Coronary artery (tissue), 2 donors: ENCODE measurements at places on chromosomes 13 and 19.

DNA sequence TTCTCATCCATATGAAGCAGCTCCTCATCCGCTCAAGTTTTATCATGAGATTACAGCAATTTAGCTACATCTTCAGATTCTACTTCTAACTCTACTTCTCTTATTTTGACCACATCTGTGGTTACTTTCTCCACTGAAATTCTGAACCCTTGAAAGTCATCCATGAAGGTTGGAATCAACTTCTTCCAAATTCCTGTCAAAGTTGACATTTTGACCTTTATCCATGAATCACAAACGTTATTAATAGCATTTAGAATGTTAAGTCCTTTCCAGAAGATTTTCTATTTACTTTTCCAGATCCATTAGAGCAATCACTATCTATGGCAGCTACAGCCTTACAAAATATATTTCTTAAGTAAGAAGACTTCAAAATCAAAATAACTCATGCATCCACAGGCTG is 421.7 kb upstream of the GPC6 start:
- no peak for DNase-seq

GRCh38 chr19:15337202-15337601 is 4.9 kb upstream of the BRD4 start:
- DNase-seq, result no peak

DNA sequence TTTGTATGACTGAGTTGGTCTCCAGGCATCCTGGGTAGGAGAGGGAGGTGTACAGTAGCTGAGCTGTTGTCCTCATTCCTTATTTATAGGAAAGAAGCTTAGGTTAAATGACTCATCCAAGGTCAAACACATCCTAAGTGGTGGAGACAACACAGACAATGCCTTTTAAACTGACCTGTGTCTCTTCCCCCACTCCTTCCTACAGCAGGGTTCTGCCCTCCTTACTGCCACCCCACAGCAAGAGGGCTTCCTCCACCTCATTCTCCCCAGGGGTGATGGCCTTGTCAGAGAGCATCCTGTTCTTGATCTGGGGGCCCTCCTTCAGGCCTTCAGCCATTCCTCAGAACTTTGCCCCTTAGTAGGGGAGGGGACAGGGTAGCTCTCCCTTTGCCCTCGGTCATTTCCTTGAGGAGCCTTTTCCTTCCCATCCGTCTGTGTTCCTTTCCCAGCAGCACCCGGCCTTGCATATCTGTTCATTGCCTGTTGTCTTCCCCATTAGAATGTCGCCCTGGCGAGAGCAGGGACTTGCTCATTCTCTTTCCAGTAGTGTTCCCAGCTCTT is 48.2 kb upstream of the GPI start:
- DNase-seq, result no peak

- no peak for DNase-seq
Measured at GRCh38 chr19:1018932-1019615, 1.8 kb downstream of the TMEM259 start.

DNA sequence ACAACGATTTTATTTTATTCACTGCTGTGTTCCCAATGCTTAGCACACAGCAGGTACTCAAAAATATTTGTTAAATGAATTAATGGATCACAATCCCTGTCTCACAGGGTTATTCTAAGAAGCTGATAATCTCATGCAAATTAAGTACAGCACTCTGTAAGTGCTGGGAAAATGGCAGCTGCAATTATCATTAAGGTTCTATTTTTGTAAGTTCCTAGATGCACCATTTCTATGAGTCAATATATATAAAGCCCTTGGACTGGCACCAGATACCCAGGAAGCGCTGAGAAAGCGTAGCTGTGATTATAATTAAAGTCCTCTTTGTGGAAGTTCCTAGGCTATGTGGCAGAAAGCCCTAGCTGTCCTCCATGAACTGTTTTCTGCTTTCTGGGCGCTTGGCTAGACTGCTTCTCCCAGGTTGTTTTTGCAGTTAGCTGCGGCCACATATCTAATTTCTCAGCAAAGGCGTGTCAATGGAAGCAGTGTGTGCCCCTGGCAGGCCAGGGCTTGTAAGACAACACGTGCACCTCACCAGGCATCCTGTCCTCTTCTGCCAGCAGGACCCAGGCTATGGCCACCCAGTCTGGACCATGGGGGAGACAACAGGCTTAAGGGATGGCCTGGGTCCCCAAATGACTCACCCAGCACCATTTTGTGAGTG is 5.2 kb upstream of the SRRM5 start:
- no peak for DNase-seq

DNA sequence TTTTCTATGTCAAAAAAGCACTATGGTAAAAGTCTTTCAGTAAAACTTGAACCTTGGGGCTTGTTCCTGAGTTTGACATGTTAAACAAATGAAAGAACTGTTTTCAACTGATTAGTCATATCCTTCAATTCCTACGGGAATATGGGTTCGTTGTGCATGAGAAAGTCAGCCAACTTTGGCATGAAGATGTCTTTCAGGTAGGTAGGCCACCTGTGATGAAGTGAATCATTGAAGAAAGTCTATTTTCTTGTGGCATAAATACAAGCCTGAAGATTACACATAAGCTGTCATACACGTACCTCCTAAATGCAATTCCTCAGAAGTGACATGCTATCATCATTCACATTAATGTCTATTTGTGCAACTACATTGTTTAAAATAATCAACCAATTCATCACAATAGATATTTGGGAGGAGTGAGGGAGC is 513.0 kb downstream of the IRS2 start:
- no peak for DNase-seq
